Lung (tissue), 17 donors: ENCODE measurements at places on chromosomes 3 and 15.
A peak's percentile ranks its signal among the peaks of the same experiment; 100 is the strongest.

DNA sequence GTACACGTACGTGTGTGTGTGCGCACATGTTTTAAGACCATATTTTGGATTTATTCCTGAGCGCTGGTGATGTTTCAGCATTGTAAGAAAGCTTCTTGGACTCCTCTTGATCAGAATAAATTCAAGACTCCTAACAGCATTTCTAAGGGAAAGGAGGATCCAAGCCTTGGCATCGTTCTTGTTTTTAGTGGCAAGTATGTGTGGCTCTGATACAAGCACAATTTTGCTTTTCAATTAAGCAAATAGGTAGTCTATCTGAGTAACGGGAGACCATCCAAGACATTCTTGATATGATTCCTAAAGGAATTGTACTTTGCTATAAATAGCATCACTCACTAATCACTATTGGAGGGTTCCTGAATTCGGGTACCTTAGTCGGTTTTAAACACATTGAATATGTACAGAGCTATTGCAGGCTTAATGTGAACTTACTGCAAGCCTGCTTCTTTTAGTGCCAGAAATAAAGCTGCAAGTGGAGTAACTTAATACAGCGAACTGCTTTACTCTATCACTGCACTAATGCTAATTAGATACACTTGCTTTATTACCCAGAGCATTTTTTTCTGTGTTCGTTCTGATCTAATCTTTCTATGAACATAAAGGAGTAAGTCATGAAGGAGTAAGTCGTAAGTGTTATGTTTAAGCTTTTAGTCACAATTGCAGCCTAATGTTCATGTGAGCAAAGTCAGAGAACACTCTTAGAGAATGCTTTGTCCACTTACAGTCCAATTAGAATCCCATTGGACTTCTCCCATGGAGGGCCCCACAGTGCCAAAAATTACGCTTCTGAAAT lies 186.3 kb downstream of the MCTP2 start:
- peak; percentile 28 for DNase-seq

- DNase-seq: no peak
Observed at GRCh38 chr3:189239616-189240015, 67.8 kb downstream of the TPRG1 start.

GRCh38 chr3:196073255-196073753 lies 8.6 kb downstream of the TFRC start:
- peak; percentile 80 for DNase-seq

DNA sequence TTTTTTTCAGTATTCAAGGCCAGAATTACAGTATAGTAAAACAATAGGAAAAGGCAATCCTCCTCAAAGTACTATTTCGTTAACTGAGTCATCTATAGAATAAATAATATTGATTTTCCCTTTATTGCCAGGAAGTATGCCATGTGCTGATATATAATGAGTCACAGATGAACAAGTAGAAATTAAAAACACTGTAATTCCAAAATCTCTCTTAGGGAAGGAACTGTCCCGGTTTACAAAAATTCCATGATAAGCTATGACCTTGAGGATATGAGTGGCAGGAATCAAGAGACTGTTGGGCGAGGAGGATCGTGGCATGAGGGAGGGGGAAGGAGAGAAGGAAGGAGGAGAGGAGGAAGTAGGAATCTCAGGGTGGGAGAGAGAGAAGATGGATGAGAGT lies 166.0 kb upstream of the ICE2 start:
- no peak for DNase-seq

GRCh38 chr3:63473641-63474166 lies 178.8 kb upstream of the SNTN start:
- no peak for DNase-seq

GRCh38 chr3:8452112-8452511 lies 49.5 kb upstream of the LMCD1 start:
- DNase-seq: no peak

DNA sequence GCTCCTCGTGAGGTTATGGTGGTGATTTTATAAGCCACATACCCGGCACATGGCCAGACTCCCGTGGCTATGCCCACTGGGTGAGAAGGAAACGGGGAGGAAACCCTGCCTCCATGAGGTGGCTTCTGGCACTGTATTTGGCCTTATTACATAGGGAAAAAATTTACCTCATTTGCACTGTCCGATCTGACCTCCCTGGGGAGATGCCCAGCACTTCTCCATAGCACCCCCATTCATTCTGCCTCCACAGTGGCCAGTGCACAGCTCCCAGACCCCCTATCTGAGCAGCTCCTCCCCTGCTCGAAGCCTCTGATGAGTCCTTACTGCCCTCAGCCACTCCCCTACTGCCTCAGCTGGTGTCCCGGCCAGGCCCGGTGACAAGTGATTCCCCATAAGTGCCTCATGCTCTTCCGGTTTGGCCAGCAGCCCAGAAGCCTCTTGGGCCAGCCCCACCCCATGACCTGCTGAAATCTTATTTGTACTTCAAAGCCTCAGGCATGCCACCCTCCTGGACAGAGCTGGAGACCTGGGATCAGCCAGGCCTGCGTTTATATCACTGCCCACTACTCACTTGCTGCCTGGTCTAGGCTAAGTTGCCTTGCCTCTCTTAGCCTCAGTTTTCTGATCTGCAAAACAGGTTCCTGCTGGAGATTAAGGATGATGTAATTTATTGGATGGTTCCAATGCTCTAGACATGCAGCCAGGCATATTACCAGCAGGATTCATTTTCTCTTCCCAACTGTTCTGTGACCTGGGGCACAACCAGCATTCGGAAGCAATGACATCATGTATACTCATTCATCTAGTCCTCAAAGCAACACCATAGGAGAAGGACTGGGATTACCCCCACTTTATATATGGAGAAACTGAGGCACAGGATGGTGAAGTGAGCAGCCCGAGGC lies 30.6 kb upstream of the SLC6A6 start:
- DNase-seq: peak; percentile 86

DNA sequence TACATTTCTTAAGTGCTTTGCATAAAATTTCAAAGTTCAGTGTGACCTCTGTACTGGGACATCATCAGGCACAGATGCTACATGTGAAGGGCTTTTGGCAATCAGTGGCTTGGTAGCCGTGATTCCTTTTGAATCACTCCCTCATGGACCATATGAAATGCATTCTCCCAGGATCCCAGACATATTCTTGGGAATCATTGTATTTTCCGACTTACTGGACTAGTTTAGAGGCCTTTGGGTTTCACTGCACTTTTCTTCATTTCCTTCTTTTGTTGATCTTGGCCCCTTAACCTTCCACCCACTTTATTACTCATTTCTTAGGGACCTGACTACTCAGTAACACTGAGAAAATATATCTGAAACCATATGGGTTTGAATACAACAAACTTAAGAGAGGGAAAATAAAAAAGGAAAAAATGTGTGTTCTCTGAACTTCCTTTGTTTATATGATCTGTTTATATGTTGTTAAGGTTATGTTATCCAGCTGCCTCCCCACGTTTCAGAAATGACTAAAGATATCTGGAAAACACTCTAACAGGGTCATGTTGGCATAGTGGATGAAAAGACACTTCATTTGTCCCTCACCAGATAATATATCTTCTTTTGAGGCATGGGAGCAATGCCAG lies 35.1 kb downstream of the HMG20A start:
- peak; percentile 74 for DNase-seq

DNA sequence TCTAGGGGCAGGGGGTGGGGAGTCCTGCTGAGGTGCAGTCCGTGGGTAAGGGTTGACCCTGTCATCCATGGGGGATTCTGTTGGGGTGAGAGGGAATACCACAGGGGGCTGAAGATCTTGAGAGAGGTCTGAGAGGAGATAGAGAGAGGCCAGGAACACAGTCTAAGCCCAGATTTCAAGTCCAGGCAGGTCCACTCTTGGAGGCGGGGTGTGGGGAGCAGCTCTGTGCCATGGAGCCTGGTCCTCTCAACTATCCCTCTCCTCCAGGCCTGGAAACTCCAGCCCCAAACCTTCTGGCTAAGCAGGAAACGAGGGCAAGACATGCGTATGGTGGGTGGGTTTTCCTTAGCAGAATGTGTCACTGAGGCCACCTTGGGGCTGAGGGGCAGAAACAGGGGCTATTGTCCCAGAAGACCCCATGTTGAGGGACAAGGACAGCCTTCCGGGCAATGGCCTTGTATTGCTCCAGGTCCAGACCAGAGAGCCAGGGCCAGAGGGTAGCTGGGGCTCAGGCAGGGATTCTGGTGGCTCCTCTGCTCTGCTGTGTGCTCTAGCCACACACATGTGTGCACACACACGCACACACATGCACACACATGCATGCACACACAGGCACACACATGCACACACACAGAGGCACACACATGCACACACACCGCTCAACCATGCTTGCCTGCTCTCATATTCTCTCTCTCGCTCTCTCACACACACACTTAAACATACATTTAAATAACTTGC lies 48.6 kb upstream of the MAGEF1 start:
- DNase-seq: no peak

DNA sequence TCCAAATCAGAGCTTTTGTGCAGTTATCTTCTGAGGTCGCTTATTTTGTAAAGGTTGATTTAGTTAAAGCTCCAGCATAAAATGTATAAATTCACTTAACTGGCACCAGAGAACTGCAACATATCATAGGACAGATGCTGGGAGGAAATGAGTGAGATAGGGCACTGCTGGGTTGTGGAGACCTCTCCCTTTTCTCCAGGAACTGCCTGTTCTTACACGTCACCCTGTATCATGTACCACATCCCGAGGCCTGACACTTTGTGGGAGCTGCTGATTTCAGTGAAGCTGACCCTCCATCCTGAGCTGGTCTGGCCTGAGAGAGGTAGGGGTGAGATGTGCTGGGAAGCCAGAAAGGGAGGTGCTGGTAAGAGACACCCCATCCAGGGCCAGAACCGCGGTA lies 213.8 kb upstream of the FEZF2 start:
- no peak for DNase-seq

DNA sequence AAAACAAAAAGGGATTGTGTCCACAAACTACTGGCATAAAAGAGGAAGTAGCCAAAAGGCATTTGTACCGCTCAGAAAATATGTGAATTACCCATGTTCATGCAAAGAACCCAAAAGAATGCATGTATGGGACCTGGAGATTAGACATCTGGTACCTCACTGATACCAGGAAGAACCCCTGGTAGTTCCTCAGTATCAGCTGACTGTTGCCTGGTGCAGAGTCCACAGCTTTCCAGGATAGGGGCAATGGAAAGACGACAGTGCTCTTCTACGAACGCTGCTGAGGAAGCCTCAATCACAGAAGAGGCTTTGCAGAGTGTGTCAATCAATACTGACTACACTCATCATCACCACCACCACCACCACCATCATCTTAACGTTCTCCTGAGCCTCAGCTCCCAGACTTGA lies 63.3 kb downstream of the ATP8B4 start:
- no peak for DNase-seq

DNA sequence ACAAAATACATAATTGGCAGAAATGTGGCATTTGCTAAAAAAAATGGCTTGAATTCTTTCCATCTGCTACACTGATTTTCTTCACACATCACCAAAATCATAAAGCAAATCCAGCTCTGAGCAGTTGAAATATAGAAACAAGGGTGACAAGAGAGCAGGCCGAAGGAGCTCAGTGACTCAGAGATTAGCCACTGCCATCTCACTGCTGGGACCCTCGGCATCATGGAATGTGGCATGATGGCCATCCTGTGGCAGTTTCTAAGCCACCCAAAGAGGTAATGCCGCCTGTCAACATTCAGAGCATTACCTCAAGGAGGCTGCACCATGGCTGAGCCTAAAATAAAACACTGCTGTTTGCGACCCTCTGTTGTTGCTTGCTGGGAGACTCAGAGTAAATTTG lies 80.5 kb upstream of the OSBPL11 start:
- DNase-seq: no peak

DNA sequence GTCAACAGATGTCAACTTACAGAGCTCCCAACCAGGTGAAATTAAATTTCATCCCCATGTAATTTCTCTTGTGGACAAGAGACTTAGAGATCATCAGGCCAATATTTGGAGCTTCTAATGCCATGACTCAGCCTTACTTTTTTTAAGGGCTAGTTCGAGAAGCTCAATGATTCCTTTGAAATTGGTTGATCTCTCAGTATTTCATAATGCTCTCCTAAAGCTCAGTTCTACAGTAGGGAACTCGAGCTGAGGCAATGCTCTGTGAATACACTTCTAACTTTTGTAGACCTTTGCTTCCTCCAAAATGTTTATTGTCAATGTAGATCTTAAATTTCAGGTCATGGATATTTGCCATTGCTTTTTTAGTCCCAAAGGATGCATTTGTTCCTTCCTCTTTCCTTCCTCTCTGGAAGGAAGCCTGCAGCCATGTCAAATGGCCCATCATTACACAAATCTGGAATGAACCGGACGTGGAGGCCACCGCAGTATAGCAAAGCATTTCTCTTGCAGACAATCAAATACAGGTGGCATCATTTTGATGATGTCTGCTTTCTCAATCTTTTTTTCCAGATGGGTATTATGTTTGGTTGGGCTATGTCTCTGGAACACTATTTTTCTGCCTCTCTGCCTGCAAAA lies 28.3 kb downstream of the STARD5 start:
- peak; percentile 7 for DNase-seq

DNA sequence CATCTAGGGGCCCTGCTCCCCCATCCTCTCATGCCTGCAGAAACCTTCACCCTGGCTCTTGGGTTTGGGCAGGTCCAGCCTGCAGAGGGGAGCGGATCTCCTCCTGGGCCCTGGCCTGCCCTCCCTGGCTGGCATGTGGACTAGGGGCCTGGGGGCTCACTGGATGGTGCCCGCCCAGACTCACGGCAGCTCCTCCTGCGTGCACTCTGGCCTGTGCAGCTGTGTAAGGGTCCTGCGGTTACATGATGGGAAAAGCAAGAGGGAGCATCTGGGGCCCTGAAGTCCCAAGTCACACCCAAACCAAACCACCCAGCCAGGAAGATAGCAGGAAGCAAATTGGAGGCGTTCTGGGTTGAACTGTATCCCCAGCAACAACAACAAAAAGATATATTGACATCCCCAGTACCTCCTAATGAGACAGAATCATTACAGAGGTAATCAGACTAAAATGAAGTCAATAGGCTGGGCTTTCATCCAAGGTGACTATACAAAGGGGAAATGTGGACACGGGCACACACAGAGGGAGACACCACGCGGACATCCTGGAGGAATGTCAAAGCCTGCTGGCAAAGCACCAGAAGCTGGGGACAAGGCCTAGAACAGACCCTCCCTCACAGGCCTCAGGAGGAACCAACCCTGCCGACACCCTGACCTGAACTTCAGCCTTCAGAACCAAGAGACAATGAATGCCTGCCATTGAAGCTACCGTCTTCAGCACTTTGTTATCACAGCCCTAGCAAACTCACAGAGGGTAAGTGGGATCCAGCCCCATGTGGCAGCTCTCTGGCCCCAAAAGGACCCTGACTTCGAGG lies 10.4 kb upstream of the CLK3 start:
- no peak for DNase-seq

GRCh38 chr3:131110087-131110486 lies 83.4 kb downstream of the NEK11 start:
- no peak for DNase-seq

DNA sequence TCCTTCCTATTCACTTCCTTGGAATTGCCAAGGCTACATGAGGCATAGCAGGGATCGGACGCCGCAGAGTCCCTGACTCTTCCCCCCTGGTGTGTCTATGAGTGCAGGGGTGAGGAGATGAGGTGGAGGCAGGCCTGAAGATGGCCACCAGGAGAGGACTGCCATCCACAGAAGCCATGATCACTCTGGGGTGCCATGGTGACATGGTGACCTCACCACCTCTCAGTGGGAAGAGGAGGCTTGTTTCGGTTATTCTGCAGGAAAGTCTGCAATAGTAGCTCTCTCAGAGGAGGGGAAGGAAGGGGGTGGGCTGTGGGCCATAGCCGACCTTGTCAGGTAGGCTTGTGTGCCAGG lies 57.0 kb upstream of the LIMD1 start:
- no peak for DNase-seq

GRCh38 chr15:68500363-68501258 lies 68.6 kb upstream of the ITGA11 start:
- no peak for DNase-seq
